ENCODE measurements at places on chromosomes 7 and 10. TPM values are rescaled to one million over a fixed set of nuclear protein-coding genes. Genes with fewer than 3 reads are reported as not detected.

The VPS50 gene
- 25.5 TPM for total RNA-seq

The DENND2A gene
- 27.8 TPM for total RNA-seq

The FAM25G gene
- total RNA-seq: not detected

The RHBDD2 gene
- 35.6 TPM for total RNA-seq

The HOXA11 gene
- total RNA-seq: not detected

The TMEM196 gene
- not detected for total RNA-seq

The CPEB3 gene
- 5.5 TPM for total RNA-seq

The TOMM7 gene
- 387 TPM for total RNA-seq

The TMEM178B gene
- 0.30 TPM for total RNA-seq

The TCAF2 gene
- total RNA-seq: 2.3 TPM

DNA sequence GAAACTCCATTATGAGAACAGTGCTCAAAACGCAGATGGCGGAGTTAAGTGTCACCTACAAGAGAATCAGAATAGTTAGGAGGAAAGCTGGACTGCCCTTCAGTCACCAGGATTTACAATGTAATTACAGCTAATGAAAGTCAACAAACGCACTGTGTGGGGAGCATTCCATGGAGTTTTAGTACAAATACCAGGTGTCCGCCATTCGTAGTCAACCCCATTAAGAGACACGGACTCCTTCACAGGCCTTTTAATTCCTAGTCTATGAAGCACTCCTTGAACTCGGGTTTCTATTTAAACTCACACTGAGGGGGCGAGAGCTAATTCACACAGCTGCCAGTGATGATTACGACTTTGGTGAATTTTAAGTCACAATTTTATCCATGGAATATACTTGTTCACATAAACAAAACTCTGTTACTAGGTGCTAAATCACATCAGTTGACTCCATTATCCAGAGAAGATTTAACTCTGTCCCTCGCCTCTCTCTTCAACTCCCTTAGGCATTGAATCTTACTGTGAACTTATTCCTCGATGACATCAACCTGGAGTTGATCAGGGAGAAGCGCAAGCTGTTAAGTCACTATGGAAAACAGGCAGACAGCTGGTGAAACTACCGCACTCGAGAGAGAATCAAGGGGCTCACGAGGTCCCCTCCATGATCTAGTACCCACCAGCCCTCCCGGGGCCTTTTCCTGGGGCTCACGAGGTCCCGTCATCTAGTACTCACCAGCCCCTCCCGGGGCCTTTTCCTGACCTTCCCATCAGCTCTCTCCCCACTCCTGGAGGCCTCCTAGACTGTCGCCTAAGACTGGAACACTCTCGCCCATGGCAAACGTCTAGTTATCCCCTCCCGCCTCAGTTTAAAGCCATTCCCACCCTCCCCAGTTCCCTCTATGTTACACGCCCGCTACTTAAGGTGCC lies 1.5 kb downstream of the ZFAND2A start:
- no peak for DNase-seq

DNA sequence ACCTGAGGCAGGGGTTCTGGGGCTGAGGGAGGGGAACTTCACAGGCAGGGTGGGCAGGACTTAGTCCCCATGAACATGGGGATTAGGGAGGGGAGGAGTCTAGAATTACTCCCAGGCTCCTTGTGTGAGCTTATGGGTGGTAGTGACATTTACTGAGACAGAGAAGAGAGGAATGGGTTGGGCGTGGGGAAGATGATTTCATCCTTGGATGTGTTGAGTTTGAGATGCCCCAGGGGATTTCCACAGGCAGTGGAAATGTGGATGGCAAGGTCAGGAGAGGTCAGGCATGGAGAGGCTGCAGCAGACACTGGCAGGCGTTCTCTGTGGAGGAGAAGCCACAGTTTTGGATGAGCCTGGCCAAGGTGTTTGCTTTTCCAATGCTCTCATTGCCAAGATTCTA lies 26.4 kb upstream of the GSDME start:
- DNase-seq: no peak

DNA sequence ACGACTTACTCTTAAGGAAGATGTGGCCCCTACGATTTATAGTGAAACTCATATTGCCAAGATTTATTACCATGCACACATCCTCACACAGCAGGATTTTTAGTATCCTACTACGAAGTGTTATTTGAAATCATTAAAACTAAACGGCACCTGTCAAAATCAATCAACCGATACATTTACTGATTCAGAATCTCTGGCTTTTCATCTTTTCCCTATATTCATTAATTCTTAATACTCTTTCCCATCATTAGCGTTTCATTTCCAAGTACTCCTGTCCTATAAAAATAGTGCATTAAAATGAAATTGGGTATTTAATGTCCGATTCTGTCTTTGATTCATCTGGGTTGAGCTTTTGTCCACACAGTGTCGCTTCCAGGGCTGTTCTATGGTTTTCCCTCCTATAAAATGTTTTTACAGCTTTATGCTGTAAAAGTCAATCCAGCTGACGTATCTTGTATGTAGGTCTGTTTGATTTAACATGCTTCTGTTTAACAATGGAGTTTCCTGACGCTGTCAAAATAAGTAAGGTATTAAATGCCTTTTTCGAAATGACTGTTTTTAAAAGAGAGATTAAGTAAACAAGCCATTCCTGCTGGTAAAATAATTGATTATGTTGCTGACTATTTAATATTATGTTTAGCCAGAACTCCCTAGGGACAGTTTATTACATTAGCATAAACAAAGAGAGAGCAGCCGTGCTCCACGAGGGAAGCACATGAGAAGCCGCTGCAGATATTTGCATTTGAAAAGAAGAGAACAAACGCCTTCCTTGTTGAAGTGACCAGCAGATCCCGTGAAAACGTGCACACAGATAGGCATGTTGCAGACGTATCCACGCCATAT lies 22.3 kb upstream of the SFMBT2 start:
- DNase-seq: no peak

GRCh38 chr10:48541144-48541795 lies 63.6 kb downstream of the ARHGAP22 start:
- DNase-seq: no peak

GRCh38 chr7:80666376-80666775 lies 27.9 kb downstream of the CD36 start:
- no peak for DNase-seq

- DNase-seq: no peak
These were observed 116.0 kb downstream of the BUB3 start for GRCh38 chr10:123270221-123270620.

GRCh38 chr10:14008740-14009080 lies 322.0 kb downstream of the FRMD4A start:
- no peak for DNase-seq

DNA sequence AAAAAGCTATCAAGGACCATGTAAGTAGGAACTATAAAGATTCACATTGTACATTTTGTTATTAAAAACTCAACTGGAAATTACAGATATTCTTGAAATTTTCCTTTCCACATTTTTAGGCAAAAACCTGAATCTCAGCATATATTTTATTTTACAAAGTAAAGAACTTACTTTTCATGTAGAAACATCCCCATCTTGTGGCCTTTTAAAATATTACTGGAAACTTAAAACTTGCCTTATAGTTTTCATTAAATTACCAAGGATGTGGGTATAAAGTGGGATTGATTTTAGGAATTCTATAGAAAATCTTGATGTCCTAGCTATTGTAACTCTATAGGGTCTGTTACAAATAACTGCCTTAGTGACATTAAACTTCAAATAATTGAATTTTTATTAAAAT lies 10.6 kb downstream of the DBF4 start:
- DNase-seq: no peak

GRCh38 chr7:106114716-106115383 lies 2.7 kb upstream of the SYPL1 start:
- no peak for DNase-seq

DNA sequence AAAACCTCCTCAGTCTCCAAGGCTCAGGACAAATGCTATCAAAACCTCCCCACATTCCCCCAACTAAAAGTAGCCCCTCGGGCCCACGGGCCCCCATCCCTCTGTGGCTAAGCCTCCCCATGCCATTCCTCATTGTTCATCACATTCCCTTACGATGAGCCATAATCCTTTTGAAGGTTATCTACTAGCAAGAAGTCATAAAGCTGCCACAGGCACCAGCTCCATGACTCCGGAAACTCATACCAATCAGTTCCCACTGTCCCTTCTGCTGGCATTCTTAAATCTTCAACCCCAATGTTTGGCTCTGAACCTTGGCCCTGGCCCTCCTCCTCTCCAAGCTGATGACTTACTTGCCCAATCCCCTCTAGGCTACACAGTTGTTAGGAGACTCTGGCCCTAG lies 19.4 kb upstream of the TM9SF3 start:
- DNase-seq: no peak

- DNase-seq: no peak
These were observed 72.6 kb downstream of the AHR start for GRCh38 chr7:17370901-17371585.

- DNase-seq: no peak
These were observed 128.0 kb downstream of the NRCAM start for GRCh38 chr7:108328174-108328651.

GRCh38 chr7:136194878-136195277 lies 217.7 kb upstream of the MTPN start:
- no peak for DNase-seq

DNA sequence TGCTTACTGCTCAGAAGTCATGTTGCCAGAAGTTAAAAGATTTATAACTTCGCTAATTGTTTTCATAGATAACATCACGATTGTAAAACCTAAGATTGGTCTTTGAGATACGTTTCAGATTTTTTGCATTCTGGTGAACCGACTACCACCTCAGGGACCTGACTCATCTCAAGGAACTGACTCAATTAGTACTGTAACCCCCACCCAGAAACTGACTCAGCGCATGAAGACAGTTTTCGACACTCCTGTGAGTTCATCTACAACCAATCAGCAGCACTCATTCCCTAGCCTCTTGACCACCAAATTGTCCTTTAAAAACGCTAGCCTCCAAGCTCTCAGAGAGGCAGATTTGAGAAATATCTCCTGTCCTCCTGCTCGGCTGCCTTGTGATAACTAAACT lies 72.3 kb downstream of the ELMO1 start:
- no peak for DNase-seq

DNA sequence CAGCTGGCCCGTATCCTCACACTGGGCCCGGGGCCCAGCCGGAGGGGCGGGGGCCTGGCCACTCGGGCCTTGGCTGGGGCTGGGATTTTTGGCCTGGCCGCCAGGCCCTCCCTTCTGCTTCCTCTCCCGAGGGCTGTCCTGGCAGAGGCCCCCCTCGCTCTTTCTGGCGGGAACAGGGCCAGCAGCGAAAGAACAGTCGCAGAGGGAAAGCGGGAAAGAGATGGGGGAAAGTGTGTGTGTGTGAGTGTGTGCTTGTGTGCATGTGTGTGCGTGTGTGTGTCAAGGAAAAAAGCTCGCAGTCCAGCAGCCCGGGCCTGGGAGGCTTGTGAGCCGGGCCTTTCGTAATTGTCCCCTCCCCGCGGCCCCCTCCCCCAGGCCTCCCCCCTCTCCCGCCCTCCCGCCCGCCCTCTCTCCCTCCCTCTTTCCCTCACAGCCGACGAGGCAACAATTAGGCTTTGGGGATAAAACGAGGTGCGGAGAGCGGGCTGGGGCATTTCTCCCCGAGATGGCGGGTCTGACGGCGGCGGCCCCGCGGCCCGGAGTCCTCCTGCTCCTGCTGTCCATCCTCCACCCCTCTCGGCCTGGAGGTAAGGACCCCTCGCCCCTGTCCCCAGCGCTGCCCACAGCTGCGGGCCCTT lies at the start of gene ELN:
TSS of gene ELN (plus strand) at position 491 of the 638 bp plus-strand sequence. CDS start at position 506, 15 bp downstream.
- peak; percentile 90 for DNase-seq
